ENCODE measurements at places on chromosomes 2 and 18. TPM values are rescaled to one million over a fixed set of nuclear protein-coding genes. Genes with fewer than 3 reads are reported as not detected.
A peak's percentile ranks its signal among the peaks of the same experiment; 100 is the strongest.

DNA sequence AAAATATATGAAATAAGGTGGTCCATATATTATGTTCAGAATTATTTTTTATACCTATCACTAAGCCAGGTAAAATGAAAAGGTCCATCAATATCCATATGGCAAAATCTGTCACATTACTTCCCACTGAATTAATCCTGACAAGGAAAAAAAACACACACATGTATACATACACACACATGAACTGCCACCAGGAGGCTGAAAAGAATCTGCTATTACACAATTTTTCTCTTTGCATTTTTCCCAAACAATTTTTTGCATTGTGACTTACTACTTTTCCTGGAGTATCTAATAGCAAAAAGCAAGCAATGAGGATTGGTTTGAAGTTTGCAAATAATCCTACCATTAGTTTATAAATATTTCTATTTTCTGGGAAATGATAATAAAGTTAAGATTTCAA lies 128.2 kb upstream of the CD226 start:
- DNase-seq, result no peak

- no peak for DNase-seq
Measured at GRCh38 chr2:73008766-73009135, 62.8 kb downstream of the SFXN5 start.

GRCh38 chr18:31450409-31450808 lies 2.9 kb downstream of the DSG3 start:
- no peak for DNase-seq

- DNase-seq, result no peak
Measured at GRCh38 chr2:229489016-229489415, 217.9 kb upstream of the PID1 start.

- no peak for DNase-seq
Measured at GRCh38 chr2:37061013-37061711, 23.0 kb downstream of the HEATR5B start.

DSG1 gene
- polyA plus RNA-seq, result not detected

PDE11A gene
- polyA plus RNA-seq, result 0.47 TPM

DNA sequence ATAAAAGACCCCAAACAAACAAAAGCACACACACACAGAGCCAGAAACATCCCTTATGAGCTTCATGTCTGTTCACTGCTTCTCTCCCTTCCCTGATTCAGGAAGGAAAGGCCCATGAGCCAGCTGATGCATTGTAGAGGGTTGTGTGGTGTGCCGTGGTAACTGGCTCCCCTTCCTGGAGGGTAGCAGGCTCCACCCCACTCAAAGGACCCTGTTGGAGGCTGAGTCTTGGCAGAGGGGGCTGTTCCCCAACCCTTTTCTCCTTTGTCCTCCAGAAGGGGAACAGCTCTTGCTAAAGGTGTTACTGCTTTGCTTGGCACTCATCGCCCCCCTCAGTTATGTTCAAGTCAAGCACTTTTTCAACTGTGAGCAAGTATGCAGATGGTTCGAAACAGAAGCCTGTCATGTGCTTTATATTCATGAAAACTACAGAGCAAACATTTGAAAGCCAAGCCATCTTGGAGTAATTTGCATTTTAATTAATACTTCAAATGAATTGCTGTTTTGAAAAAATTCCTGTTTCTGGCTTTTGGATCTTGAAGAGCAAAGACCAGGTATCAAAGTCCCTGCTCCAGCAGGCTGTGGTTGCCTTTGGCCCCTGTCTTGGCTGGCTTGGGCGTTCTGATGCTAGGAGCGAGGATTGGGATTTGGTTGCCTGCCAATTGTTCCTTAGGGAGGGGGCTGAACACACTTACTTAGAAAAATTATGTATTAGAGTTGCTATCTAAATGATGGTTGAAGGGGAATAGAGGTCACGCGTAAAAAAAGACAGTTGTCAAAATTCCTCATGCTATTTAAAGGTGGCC lies 267.8 kb downstream of the TSN start:
- DNase-seq, result no peak

DNA sequence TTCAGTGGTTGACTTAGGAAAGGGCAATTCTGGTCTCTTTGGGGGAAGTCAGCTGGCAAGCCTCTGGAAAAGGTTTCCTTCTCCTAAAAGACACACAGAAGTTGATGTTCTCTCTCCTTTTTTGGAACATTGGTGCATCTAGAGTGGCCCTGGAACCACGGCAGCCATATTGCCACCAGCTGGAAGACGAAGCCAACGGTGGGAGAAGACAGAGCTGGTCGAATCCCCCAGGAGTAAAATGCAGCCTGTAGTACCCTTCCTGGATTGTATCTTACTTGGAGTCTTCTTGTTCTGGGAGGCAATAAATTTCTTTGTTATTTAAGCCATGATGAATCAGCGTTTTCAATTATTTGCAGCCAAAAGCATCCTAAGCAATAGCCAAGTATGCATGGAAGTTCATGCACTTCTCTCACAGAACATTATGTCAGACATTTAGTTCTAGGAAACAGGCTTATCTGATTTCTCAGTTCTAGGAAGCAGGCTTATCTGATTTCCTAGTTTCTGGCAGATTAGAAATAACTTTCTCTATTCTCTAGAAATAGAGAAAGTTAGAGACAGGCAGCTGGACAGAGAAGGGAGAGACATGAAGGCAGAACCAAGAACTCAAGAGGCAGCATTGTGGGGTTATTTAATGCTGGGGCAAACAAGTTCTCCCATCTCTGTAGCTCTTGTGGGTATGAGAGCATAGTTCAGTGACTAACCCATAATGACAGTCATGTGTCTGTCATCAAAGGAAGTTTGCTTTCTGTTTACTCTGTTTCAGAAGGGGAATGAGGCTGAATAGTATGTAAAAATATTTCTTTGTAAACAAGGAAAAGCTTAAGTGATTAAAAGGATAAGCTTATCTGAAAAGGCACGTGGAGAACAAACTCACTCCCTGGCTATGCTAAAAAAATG lies 40.5 kb upstream of the NABP1 start:
- no peak for DNase-seq

GRCh38 chr2:172427256-172427989 lies at the start of gene ITGA6:
TSS of gene ITGA6 (plus strand) at chr2:172427586.
- peak; percentile 52 for DNase-seq
